ENCODE measurements at places on chromosomes 7 and 10.

GRCh38 chr10:93680412-93681047 is 21.9 kb downstream of the FRA10AC1 start:
- peak; percentile 16 for DNase-seq

GRCh38 chr7:150359622-150360362 is 8.8 kb upstream of the REPIN1 start:
- no peak for DNase-seq

DNA sequence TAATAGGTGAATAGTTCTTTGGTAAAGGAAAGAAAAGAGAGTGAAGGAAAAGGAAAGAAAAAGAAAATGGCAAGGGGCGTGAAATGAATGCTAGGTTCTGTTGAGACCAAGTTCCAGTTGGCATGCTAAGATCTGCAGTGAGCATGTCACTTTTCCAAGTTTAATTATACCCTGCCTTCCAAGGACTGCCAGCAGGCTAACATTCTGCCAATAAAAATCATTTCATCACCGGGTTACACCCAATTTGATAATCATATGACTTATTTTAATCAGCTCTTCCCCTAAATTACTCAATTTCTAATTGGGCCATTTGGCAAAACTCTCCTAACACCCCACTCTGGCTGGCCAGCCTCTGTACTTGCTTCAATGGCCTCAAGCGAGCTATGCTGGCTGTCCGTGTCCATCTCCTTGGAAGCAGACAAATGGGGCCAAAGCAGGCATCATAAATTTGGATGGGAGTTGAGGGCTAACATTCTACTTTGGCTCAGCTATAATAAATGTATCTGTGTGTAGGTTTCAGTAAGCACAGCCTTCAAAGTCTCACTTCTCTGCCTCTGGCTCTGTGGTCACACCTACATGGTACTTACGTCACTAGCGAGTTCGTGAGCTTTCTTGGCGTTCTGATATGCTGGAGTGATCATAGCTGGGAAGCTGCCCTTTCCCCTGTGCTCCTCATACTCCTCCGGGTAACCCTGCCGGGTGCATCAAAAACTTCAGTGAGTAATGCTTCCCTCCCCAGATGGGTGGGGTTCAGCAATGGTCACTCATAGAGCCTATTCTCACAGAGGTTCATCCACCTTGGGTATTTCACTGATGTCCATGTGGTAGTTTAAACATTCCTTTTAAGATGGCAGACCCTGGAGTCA is 17.3 kb downstream of the NRAP start:
- DNase-seq, result no peak

GRCh38 chr10:76318211-76318610 is 886.8 kb downstream of the LRMDA start:
- DNase-seq, result no peak

- DNase-seq, result no peak
Measured at GRCh38 chr7:151885202-151885580, 8.3 kb upstream of the PRKAG2 start.

DNA sequence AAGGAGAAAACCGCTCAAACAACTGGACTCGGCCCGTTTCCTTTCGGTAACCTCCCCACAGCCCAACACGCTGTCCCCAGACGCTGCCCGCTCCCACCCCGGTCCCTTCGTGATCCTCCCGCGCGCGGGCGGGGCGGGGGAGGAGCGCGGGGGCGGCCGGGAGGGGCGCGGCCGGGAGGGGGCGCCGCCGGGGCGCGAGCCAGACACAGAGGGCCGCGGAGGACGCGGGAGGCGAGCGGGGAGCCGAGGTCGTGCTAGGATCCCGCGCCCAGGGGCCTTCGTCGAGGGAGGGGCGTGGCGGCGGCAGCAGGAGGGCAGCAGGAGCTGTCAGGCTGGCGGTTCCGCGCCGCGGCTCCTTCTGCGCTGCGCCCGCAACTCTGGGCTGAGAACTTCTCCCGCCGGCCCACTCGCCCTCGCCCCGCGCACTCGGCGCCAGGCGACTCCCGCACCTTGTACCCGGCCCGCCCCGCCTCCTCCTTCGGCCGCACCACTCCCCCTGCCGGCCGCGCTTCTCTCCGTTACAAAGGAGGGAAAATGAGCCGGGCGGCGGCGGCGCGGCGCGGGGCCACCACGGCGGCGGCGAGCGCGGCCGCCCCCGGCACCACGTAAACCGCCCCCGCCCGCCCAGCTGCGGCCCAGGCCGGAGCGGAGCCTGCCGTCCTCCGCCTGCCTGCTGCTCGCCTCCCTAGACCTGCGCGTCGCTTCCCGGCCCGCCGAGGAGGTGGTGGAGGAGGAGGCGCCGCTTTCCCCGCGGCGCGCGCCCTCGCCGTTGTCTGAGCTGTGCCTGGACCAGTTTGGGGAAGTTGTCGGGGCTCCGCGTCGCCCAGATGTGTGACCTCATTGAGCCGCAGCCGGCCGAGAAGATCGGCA is at the start of gene CDK14:
Gene CDK14, plus strand, starts transcription at position 521 of the 870 bp plus-strand sequence. Its CDS starts 307 bp downstream, at position 828.
- peak; percentile 92 for DNase-seq

DNA sequence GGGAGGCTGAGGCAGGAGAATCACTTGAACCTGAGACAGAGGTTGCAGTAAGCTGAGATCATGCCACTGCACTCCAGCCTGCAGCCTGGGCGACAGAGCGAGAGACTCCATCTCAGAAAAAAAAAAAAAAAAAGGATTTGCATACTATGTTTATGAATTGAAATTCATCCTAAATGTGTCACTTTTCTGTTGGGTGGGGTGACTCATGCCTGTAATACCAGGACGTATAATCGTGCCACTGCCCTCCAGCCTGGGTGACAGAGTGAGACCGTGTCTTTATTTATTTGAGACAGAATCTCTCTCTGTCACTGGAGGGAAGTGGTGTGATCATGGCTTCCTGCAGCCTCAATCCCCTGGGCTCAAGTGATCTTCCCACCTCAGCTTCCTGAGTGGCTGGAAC is 5.8 kb downstream of the ZNF212 start:
- no peak for DNase-seq

GRCh38 chr7:55488216-55488615 is 84.1 kb downstream of the VOPP1 start:
- no peak for DNase-seq

DNA sequence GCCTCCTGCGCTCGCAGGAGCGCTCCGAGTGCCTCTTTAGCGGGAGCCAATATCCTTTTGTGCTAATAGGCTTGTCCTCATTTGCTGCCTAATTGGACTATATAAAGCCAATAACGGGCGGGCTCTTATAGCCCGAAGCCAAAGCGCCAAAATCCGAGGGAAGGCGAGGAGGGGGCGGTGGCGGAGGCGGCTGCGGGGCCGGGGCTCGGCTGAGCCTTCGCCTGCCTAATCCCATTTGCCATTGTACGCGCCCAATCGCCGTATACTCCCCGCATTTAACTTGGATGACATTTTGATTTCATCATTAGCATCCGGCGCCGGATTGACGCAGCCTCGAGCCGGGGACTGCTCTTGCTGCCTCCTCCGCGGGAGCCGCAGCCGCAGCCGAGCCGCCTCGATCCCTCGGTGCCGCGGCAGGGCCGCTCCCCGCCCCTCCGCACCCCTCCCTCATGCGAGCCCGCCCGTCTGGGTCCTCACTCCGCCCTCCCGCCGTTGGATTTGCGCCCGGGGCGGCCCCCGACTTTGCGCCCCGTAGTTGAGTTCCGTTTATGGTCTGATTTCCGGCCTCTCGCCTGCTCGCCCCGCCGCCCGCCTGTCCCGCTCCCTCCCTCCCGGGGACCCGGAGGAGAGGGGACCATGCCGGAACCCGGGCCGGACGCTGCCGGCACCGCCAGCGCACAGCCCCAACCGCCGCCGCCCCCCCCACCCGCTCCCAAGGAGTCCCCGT is at the start of gene HMX3:
Gene HMX3, plus strand, starts transcription at position 556 of the 727 bp plus-strand sequence. Its CDS starts 81 bp downstream, at position 637.
- no peak for DNase-seq

GRCh38 chr7:3861941-3862340 is 560.9 kb downstream of the SDK1 start:
- DNase-seq, result peak; percentile 88

DNA sequence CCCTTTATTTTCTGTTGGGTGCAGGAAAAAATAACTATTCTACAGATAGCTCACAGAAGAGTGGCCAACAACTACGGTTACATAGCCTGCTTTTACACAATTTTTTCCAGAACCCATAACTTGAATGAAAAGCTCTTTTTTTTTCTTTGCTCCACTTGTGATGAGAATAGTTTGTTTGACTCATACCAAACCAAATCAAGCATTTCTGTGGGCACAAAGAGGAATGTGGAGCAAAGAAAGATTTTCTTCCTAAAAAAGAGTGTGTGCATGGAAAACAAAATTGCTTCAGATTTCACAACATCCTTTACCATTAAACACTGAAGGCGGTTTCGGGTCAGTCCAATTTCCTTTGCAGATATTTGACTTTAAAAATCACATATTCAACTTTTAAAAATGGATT is 54.8 kb upstream of the RAB11FIP2 start:
- DNase-seq, result no peak

DNA sequence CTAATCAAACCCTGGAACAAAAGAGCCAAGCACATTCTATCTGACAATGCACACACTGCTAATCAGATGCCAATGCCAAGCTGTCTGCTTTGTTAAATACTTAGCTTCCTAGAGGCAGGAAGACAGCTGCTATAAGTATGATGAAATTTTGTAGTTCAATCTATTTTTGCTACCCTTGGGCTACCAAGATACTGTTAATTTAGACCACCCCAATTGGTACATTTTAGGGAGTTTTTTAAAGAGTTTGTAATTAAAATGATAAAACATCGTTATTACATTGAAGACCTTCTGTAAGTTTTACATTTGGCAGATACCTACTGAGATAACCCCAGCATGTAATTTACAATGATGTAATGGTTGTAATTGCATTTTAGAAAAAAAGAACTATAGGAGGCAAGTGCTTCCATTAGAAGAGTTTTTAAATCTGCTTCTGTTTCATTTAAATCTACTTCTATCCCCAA is 268.5 kb downstream of the ADK start:
- DNase-seq, result peak; percentile 27

GRCh38 chr7:101185258-101185839 is 5.3 kb upstream of the NAT16 start:
- no peak for DNase-seq

GRCh38 chr10:2978111-2978510 is 89.2 kb upstream of the PFKP start:
- DNase-seq, result no peak

GRCh38 chr7:16741676-16742075 is 11.9 kb upstream of the TSPAN13 start:
- DNase-seq, result no peak

DNA sequence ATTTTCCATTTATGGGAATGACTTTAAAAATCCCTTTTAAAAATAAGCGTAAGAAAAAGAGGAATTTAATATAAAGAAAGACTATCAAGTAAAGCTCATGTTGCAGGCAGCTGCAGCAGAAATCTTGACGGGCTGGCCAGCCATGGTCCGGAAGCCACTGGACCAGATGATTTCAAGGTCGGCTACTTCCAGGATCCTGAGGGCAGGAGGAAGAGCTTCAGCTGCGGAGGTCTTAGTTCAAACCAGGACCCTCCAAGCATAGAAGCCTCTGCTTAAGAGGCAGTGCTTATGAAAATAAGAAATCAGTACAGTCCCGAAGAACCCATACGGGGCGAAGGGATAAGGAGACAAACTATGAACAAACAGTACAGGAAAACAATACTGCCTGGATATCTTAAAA is 220.2 kb upstream of the CELF2 start:
- peak; percentile 84 for DNase-seq

DNA sequence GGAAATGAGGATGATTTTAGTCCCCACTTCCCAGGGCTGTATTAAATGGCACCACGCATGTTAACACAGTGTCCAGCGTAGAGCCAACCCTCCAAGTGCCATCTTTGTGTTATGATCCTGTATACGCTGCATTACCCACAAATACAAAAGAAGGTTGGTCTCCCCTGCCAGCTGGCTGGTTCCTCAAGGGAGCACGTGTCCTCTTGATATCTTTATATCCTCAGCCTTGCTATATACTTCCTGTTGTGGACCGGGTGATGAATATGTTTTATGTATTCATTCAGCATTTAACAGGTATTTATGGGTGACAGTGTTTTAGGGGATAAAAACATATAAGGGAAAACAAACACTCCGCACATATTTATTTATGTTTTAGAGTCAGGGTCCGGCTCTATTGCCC is 23.2 kb upstream of the PRRT4 start:
- no peak for DNase-seq

DNA sequence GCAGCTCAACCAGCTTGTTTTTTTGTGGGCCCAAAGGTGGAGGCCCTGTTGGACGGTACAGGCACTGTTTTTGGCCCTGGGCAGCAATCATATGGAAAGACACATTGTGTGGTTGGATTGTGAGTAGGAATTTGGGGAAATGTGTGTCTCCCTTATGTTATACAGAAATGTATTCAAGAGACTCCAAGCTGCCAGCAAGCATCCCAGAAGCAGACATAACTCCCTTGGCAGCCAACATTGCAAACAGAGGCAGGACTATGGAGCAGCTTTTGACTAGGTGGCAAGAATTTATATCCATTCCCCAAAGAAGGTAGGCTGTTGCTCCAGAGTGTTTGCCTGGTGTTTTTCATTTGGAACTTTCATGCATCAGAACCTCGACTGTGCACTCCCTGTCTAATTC is 104.9 kb downstream of the BUB3 start:
- no peak for DNase-seq

- no peak for DNase-seq
Measured at GRCh38 chr7:138006106-138006505, 4.2 kb upstream of the CREB3L2 start.

GRCh38 chr7:41203542-41203941 is 499.3 kb downstream of the INHBA start:
- DNase-seq, result no peak

DNA sequence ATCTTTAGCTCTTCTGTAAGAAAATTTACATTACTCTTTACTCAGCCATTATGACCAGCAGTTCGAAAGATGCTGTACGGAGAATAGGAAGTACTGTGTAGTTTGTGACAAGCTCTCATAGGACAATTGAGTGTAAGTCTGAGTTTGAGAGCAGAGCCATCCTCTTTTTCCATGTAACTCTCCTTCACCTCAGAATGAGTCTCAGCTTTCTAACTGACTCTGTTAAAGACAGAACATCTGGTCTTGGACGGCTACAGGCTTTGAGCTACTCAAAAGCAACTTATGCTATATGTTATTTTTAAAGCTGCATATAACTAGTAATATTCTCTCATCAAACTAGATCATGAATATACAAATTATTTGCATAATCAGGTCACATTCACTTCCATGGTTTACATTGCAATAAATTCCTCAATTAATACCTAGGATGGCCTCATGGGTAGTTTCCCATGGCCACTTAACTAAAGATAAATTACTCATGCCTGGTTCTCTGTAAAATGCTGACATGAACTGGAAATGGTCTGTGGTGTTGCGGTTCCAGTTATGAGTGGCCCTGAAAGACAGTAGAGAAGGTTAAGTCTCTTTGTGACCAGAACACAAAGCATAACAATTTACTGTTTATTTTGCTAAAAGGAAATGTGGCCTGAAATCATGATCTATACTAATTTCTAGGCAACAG is 358.7 kb downstream of the PHF14 start:
- no peak for DNase-seq

All from muscle of back (tissue), 13 donors.